Ecto neural progenitor cell (in vitro differentiated cells): ENCODE measurements at places on chromosomes 1 and 21.

DNA sequence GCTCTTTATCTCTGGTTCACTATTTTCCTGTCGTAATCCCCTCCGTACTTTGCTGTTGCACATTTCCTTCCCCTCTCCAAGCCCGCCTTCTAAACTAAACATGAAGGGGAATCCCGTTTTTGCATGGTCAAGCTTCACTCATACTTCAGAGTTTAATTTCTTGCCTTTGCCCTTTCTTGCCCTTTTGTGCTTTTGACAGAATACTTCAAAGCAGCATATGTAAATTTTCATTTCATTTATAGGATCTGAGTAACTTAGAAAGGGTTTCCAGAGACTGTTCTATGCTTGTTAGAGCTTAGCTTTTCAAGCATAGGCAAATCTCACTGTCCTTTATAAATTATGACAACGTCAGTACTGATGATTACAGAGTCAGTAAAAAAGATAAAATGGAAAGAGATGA, 27.7 kb downstream of the SPATA45 start:
- no peak for DNase-seq

DNA sequence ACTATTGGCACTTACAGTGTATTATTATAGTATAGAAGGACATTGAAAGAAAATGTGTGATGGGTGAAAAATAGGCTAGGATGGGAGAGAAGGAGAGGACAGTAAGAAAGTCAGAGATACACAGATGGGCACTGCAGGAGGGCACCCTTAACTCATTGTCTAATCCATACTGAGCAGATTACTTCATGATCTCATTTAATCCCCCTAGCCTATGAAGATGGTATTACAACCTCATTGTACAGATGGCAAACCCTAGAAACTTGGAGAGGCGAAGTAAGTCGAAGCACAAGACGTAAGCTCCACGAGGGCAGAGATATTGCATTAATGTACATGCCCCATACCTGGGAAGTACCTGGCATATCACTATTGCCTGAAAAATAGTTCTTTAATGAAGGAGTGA, 346.9 kb upstream of the DAB1 start:
- no peak for DNase-seq

DNA sequence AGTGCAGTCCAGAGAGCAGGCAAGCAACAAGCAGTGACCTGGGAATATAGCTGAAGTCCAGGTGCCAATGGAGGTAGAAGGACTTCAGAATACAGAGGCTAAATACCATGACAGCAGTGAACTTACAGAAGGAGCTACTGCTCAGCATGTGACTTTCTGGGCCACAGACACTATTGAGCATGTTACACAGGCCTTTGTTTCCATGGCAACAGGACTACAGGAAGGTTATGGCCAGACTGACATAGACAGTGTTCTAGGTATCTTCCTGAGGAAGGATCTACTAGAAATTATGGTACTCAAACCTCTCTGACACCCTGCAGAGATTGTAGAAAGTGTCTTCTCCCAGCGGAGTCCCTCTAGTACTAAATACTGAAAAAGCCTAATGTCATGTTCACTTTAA, 11.0 kb downstream of the OR2M5 start:
- no peak for DNase-seq

GRCh38 chr1:57067863-57068262, 102.0 kb upstream of the C8B start:
- no peak for DNase-seq

DNA sequence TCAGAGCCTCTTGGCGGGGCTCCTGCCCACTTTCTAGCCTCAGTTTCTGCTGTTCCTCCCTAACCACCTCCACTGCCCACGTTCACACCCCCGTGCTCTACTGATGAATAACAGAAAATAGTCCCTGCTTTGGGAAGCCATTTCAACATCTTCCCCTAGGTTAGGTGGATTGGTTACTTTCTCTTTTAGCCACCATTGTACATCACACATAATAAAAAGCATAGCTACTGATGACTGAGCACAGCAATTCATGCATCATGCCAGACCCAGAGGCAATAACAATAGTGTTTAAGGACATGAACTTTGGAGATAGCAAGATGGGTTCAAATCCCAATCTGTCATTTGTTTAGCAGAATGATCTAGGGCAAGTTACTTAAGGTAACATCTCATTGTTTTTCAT, 74.6 kb downstream of the COLGALT2 start:
- no peak for DNase-seq

GRCh38 chr1:41528726-41529605, 44.5 kb upstream of the EDN2 start:
- DNase-seq = no peak

- DNase-seq = no peak
Observed at GRCh38 chr1:248871837-248872401, 13.0 kb upstream of the ZNF692 start.

GRCh38 chr21:41508415-41509144, 622 bp upstream of the TMPRSS2 start:
- DNase-seq = peak; percentile 58

- no peak for DNase-seq
Observed at GRCh38 chr1:229080361-229080760, 190.6 kb upstream of the RAB4A start.

GRCh38 chr1:208258277-208258676, 14.1 kb upstream of the PLXNA2 start:
- DNase-seq = no peak

- DNase-seq = no peak
Observed at GRCh38 chr1:60031146-60031545, 42.4 kb downstream of the C1orf87 start.

DNA sequence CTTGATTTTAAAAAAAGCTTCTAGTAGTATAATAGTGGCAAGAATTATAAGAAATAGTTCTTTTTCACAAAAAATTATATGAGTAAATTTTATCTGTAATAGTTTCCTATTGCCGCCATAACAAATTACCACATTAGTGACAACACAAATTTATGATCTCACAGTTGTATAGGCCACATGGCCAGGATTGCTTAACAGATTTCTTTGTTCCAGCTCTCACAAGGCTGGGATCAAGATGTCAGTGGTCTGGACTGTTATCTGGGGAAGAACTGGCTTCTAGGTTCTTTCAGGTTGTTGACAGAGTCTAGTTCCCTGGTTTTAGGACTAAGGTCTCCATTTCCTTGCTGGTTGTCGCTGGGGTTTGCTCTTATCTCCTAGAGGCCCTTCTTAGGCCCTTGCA, 236.4 kb downstream of the USP25 start:
- DNase-seq = no peak
